ENCODE measurements at places on chromosomes 7 and 10.

DNA sequence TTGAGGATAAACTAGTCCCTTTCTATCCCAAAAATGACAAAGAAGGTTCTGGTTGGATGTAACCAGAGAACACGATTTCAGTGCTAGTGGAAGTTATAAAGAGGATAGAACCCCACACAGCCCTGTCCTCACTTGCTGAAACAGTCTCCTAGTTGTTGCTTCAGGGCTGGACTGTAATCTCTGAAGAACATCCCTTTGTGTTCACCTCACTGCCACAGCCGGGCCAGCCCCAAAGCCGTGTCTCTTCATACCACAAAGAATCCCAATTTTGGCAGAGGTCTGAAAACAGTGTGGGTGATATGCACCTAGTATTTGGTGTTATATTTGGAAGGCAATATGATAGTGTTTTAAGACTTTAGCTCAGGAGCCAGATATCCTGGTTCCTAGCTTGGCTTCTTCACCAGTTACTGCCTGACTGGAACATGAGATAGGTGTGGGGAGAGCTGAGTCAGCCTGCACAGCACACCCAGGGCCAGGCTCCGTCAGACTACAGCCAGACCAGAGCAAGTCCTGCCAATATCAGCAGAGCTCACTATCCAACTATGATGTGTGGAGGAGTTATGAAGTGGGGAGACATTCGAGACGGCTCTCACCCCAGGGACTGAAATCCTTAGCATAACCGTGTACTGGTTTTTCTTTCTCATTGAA lies 21.2 kb downstream of the CYP3A4 start:
- no peak for DNase-seq

GRCh38 chr7:127189074-127189473 lies 63.7 kb downstream of the GRM8 start:
- no peak for DNase-seq

- peak; percentile 42 for DNase-seq
Measured at GRCh38 chr10:48289501-48290238, 15.2 kb upstream of the FRMPD2 start.

DNA sequence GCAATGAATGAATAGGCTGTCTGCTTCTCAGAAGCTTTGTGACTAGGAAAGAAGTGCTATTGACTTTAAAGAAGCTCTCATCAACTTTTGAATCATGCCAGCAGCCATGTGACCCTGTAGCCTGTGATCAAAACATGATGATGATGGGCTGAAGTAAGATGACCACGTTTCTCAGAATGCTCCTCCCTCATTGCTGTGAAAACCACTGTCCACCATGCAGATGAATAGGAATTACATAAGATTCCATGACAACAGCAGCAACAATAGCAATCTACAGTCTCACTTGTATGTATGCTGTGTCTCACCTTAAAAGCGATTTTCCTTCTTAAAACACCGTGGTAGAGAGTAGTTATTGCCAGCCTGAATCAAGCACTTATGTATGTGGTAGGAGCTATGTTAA lies 228.4 kb downstream of the TRIL start:
- no peak for DNase-seq

- DNase-seq: no peak
Measured at GRCh38 chr7:127683776-127684681, 32.0 kb downstream of the SND1 start.

GRCh38 chr10:112954974-112955581 lies 5.0 kb downstream of the TCF7L2 start:
- DNase-seq: no peak

DNA sequence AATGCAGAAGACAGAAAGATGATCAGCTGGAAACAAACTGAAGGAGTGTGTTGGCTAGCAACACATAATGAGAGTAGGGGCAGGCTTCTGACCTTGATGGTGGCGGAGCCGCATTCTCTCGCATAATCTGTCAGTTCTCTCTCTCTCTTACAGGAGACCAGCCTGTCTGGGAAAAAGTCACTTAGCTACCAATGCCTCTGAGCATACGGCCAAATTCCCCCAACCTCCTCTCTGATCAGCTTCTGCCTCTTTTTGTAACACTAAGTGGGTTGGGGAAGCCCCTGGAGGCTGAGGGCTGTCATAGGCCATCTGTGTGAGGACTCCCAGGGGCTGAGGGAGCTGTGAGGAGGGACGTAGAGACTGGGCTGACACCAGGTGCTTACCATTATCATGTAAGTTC lies 104.6 kb downstream of the HIPK2 start:
- DNase-seq: peak; percentile 49

GRCh38 chr10:17061418-17061817 lies 68.2 kb downstream of the CUBN start:
- no peak for DNase-seq
